Hematopoietic multipotent progenitor cell (in vitro differentiated cells): ENCODE measurements at places on chromosomes 1 and 21.

DNA sequence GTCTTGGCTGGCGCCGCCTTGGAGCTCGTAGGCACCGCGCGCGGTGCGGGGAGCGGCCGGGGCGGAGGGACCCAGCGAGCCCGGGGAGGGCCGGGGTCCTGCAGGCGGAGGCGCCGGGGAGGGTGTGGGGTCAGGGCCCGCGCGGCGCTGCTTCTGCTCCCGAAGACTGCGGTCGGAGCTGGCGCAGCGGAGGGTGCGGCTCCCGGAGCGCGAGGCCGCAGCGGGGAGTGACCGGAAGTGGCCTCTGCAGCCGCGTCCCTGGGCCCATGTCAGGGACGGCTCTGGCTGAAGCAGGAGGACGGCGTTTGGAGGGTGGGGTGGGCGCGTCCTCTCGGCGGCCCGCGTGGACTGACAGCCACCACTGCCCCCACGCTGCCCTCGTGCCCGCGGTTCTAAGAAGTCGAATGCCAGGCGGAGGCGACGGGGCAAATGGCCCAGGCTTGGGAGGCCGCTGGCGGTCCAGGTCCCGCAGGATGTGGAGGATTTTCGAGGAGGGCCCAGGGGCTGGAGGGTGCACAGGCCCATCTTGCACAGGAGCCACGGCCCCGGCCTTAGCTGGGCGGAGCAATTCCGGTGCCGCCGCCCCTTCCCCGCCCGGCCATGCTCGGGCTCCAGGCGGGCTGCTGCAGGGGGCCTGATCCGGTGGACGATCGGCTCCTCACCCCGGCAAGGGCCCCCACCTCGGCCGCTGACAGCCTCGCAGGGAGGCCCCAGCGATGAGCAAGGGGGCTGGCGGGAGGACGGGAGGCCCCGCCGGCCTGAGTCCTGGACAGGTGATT, 7.7 kb upstream of the ZNF669 start:
- no peak for DNase-seq

DNA sequence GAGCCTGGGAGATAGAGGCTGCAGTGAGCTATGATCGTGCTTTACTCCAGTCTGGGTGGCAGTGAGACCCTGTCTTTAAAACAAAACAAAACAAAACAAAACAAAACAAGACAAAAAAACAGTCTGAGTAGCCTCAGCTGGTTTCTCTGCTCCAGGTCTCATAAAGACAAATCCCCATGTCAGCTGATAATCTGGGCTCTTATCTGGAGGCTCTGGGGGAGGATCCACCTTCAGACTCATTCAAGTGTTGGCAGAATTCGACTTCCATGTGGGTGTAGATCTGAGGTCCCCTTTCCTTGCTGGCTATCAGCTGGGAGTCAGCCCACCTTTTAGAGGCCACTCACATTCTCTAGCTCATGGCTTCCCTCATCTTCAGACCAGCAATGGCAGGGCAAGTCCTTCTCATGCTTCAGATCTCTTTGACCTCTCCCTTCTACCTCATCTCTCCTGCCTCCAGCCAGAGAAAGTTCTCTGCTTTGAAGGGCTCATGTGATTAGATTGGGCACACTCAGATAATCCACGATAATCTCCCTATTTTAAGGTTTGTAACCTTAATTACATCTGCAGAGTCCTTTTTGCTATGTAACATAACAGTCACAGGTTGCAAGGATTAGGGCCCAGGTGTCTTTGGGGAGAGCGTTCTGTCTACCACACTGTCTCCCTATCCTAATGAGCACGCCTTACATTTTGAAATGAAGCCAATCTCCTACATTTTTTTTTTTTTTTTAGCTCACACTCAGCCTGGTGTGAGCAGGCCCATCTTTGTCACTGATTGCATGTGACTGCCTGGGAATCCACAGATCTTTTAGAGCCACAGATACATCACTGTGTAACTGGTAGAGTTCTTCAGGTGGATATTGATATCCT, 7.5 kb upstream of the PYCR2 start:
- no peak for DNase-seq

GRCh38 chr1:40625076-40625475, 40.4 kb downstream of the RIMS3 start:
- DNase-seq, result no peak

DNA sequence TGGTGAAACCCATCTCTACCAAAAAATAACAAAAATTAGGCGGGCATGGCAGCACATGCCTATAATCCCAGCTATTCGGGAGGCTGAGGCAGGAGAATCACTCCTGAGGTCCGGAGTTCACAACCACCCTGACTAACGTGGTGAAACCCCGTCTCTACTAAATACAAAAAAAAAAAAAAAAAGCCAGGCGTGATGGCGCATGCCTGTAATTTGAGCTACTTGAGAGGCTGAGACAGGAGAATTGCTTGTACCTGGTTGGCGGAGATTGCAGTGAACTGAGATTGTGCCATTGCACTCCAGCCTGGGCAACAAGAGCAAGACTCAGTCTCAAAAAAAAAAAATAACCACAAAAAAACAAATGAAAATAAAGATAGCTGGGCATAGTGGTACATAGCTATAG, 42.3 kb downstream of the CC2D1B start:
- no peak for DNase-seq

DNA sequence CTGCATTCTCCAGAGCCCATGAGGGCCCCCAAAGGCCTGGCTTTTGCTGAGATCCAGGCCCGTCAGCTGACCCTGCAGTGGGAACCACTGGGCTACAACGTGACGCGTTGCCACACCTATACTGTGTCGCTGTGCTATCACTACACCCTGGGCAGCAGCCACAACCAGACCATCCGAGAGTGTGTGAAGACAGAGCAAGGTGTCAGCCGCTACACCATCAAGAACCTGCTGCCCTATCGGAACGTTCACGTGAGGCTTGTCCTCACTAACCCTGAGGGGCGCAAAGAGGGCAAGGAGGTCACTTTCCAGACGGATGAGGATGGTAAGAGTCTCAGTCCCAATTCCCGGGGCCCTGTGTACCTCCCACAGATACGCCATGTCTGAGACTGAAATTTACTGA, 39.1 kb downstream of the PTPRU start:
- DNase-seq, result no peak

- no peak for DNase-seq
These were observed 33.4 kb downstream of the OR2G3 start for GRCh38 chr1:247638781-247639180.

- DNase-seq, result no peak
These were observed 5.1 kb downstream of the ZNF692 start for GRCh38 chr1:248853663-248854375.
